Osteocyte (in vitro differentiated cells): ENCODE measurements at places on chromosomes 6 and 20. TPM values are rescaled to one million over a fixed set of nuclear protein-coding genes. Genes with fewer than 3 reads are reported as not detected.

SIRPD gene
- not detected in 2 replicates for total RNA-seq

RSPH3 gene
- 7.1 and 9.6 TPM in 2 replicates for total RNA-seq

GRCh38 chr6:136666041-136666440, 115.8 kb upstream of the MAP7 start:
- H3K4me3 ChIP-seq = no peak overlapping the region
- H3K36me3 ChIP-seq = no peaks in the 10 kb centered on the region
- no peak overlapping the region for H3K27ac ChIP-seq
- DNase-seq = no peak
- no peaks in the 10 kb centered on the region for H3K27me3 ChIP-seq

DNA sequence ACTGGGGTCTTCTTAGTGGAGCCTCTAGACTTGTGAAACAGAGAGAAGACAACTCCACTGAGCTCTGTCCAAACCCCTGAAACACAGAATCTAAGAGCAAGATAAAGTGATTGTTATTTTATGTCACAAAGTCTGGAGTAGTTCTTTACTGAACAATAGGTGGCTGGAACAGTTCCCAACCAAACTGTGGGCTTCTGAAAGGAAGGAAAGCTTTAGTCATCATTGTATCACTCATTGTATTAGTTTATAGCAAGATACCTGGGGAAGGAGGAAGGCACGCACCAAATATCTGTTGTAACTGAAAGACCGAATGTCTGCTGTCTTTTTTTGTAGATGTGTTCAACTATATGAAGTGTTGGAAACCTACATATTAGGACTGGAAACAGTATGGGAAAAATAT, 284.9 kb upstream of the TBX18 start:
- no peak overlapping the region for H3K27ac ChIP-seq
- no peaks in the 10 kb centered on the region for H3K4me1 ChIP-seq
- no peaks in the 10 kb centered on the region for H3K27me3 ChIP-seq
- H3K36me3 ChIP-seq = no peaks in the 10 kb centered on the region
- H3K4me3 ChIP-seq = no peak overlapping the region

- H3K27me3 ChIP-seq = peaks cover 5% of the 10 kb centered on the region
- peaks cover 2% of the 10 kb centered on the region for H3K4me1 ChIP-seq
- H3K27ac ChIP-seq = no peak overlapping the region
- no peak for DNase-seq
- H3K4me3 ChIP-seq = no peak overlapping the region
These were observed 7.0 kb upstream of the KIFC1 start for GRCh38 chr6:33384581-33385020.

LMBRD1 gene
- total RNA-seq = 40.7 and 41.4 TPM in 2 replicates

DNA sequence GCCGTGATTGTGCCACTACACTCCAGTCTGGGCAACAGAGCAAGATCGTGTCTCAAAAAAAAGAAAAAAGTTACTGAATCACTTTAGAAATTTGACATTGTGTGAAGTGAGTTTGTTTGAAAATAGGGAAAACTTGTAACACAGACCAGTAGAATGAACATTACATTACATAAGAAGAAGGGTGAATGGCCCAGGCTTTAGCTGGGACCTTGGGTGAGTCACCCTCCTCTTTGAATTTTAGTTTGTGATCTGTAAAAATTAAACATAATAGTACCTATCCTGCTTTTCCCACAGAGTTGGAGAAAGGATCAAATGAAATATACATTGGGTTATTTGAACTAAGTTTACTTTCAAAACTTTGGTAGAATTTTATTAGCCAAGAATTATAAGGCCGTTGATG, 56.3 kb downstream of the KCNS1 start:
- no peak overlapping the region for H3K27ac ChIP-seq
- H3K36me3 ChIP-seq = peaks cover 4% of the 10 kb centered on the region
- H3K27me3 ChIP-seq = no peaks in the 10 kb centered on the region
- H3K4me3 ChIP-seq = no peak overlapping the region
